ENCODE measurements at places on chromosomes 11 and 22.
A peak's percentile ranks its signal among the peaks of the same experiment; 100 is the strongest.

DNA sequence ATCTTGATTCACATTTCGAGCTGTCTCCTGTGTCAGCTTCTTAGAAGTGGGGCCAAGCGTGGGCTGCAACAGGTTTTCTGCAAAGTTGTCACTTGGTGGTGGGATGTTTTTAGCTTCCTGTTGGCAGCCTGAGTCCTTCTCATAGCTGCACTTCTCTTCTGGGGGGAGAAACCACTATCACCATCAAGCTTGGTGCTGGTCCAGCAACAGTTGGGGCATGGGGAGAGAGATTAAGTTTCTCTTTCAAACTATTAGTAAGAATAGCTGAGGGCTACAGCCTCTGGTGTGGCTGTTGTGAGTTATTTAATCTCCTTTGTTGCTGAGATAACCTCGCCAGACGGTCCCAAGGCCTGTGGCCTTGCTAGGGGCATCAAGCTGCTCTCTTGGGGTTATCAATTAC lies 123.3 kb upstream of the CRYBB3 start:
- DNase-seq = no peak

DNA sequence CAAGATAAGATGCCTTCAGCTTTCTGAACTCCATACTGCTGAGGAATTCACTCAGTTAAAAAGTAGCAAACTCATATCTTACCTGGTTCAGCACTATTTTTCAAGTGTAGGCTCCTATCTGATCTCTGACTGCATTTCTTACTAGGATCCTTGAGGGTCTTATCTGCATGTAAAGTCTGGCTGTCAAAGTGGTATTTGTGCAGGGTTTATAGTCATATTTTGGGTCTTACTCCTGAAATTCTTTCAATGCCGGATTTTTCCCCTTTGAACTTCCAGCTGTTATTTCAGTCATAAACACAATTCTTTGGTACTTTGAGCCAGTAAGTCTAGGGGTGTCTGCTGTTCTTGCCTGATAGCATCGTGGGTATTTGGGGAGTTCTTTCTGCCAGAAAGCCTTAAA lies 25.3 kb upstream of the NOX4 start:
- no peak for DNase-seq

- DNase-seq = no peak
Measured at GRCh38 chr11:36738292-36738861, 140.3 kb upstream of the RAG2 start.

- DNase-seq = no peak
Measured at GRCh38 chr11:60125956-60126585, 37.6 kb downstream of the MS4A2 start.

DNA sequence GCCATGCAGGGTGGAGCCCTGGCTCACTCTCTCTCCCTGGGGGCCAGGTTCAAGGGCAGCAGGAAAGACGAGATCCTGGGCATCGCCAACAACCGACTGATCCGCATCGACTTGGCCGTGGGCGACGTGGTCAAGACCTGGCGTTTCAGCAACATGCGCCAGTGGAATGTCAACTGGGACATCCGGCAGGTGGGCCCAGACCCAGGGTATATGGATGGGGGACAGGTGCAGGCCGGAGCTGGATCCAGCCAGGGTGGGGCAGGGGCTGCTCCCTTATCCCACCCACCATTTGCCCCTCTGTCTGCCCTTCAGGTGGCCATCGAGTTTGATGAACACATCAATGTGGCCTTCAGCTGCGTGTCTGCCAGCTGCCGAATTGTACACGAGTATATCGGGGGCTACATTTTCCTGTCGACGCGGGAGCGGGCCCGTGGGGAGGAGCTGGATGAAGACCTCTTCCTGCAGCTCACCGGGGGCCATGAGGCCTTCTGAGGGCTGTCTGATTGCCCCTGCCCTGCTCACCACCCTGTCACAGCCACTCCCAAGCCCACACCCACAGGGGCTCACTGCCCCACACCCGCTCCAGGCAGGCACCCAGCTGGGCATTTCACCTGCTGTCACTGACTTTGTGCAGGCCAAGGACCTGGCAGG lies 2.9 kb downstream of the TRPT1 start:
- DNase-seq = no peak

- peak; percentile 51 for DNase-seq
Measured at GRCh38 chr22:23862103-23862502, 4.4 kb downstream of the SLC2A11 start.

DNA sequence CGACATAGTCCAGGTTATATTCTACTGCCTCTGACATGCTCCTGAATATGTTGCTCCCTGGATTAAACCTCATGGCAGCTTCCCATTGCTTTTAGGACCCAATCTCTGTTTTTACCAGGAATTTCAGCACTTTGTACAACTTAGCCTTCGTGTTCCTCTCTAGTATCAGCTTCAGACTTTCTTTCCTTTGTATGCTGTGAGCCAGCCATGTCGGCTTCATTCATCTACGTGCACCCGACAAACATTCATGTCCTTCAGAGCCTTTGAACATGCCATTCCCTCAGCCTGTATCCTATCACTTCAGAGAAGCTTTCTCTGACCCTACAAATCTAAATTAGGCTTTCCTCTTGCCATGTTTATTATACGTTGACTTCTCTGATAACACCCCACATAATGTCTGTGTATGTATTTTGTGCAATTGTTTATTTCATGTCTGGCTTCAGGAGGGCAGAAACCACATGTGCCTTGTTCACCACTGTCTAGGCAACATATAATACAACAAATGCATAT lies 743.4 kb downstream of the OPCML start:
- no peak for DNase-seq

GRCh38 chr11:115085461-115086210 lies 407.3 kb downstream of the NXPE2 start:
- peak; percentile 55 for DNase-seq

DNA sequence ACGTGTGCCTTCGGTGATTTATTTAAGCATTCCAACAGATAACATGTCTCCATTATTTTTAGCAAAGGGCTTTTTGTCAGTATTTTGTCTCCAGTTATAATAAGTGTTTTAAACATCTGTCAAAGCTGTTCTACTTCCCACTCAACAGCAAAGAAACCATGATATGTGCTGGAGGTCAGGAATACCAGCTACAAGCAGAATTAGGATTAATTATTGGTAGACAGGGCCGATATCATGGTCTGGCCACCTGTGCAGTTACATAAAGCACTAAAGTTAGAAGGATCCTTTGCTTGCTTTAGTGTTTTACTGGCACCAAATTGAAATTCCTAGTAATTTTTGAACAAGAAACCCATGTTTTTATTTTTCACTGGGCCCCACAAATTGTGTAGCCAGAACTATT lies 591.3 kb upstream of the ARHGAP42 start:
- DNase-seq = no peak

DNA sequence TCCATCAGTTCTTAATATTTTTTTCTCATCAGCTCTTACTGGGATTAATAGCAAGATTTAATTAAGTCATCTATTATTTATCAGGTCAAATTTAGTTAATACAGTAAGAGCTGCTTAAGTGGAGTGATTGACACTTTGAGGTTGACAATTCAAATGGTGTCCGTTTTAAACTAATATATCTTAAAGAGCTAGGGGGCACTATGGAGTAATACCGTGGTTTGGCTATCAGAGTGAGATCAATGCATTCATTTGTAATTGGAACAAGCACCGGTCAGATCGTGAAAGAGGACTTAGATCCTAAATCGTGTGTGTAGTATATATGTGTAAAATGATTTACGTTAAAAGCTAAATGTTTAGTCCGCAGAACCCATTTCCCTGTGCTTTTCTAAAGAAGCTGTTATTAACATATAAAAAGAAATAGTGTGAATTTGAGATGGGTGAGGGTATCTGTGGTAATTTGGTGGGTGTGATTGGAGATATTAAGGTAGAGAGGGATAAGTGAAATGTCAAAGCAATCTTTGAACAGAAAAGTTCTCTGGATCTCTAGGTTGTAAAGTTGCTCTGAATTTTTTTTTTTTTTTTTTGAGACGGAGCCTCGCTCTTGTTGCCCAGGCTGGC lies 2.3 kb downstream of the SIK2 start:
- peak; percentile 31 for DNase-seq

- no peak for DNase-seq
Measured at GRCh38 chr11:8030526-8031247, 43.5 kb downstream of the EIF3F start.

DNA sequence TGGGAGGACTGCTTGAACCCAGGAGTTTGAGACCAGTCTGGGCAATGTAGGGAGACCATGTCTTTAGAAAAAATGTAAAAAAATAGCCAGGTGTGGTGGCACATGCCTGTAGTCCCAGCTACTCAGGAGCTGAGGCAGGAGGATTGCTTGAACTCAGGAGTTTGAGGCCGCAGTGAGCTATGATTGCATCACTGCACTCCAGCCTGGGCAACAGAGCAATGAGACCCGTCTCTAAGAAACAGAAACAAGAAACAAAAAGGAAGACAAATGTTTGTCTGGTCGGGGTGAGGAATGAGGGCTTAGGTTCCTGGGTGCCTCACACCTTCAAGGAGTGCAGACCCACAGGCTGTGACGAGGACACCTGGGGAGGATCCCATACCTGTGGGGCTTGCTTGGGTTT lies 191.9 kb downstream of the CEP164 start:
- DNase-seq = no peak

DNA sequence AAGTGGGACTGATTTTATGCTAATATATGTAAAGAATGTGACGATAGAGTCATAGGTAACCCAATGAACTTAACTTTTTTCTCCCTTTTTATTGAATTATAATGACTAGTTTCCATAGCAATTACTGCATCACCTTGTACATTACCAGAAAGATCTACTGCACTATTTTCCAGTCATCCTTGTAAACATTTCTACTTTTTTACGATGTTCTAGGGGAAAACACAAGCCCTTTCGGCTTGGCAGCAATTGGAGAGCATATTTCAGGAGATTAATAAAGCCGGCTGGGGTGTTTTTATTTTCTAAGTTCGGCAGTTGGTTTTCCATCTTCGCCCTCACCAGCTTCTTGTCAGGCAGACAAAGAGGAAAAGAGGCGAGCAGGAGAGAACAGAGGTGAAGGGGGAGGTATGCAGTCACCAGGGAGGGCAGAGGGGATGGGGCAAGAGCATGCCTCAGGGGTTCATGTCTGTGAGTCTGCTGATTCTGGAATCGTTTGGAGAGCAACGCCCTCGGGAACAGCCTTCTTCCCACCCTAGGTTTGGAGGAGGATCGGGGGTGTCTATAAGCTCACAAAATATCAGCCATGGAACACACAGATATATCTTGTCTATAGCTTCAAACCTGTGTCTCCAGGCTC lies 476.4 kb downstream of the MIAT start:
- DNase-seq = no peak

GRCh38 chr11:75233754-75234172 lies 6.8 kb upstream of the TPBGL start:
- no peak for DNase-seq

GRCh38 chr11:117059611-117060148 lies 38.5 kb downstream of the SIK3 start:
- DNase-seq = no peak

DNA sequence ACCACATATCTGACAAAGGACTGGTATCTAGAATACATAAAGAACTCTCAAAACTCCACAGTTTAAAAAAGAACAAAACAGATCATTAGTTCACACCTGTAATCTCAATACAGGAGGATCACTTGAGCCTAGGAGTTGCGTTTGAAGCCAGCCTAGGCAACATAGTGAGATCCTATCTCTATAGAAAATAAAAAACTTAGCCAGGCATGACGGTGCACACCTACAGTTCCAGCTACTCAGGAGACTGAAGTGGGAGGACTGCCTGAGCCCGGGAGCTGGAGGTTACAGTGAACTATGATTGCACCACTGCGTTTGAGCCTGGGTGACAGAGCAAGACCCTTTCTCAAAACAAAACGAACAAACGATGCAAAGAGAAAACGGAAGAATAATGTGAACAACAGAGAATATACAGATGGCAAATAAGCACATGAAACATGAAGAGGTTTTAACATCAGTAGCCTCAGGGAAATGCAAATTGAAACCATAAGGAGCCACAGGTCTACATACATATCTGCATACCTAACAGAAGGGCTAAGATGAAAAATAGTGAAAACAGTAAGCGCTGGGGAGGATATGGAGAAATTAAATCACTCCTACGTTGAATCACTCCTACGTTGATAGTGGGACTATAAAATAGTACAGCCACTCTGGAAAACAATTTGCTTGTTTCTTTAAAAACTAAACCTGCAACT lies 70.7 kb downstream of the DGCR2 start:
- no peak for DNase-seq

- DNase-seq = no peak
Measured at GRCh38 chr22:49780698-49781288, 46.9 kb downstream of the BRD1 start.

- DNase-seq = no peak
Measured at GRCh38 chr11:65210748-65211147, 29.0 kb downstream of the CAPN1 start.

DNA sequence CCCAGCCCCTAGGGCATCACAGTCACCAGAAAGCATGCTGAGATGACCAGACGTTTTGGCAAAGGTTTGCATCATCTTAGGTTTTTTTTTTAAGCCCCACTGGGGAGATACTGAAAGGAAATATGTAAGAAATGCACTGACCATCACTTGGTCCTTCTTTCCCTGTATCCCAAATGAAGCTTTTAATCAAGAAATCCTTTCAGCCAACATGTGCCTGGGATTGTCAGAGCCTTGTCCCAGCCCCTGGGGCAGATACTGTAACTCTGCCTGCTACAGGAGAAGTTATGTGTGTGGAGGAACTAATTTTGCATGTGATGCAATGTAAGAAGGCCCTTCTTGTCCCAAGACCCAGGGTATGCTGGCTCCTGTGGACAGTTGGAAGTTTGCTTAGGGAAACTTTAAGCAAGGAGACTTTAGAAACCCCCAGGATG lies 65.6 kb downstream of the PPFIBP2 start:
- DNase-seq = no peak

DNA sequence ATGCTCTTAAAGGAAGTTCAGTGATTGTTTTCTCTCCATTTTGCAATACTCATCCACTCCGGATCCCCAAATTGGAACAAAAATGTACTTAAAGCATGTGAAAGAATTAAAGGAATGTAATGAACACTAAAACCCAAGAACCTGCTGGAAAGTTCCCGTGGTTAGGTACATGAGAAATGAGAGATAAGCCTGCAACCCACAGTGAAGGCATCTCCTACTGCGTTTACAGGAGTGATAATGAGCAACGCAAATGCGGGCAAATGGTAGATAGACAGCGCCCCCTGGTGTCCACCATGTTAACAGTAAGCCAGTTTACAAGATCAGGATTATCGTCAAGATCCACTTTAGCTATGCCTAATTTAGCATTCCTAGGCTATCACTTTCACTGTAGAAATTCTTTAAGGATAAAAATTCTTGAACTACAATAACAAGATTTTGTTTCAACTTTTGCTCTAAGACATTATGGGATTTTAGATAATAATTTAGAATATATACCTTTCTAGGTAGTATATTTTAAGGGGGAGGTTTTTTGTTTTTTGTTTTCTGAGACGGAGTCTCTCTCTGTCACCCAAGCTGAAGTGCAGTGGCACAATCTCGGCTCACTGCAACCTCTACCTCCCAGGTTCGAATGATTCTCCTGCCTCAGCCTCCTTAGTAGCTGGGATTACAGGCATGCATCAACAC lies 29.9 kb downstream of the ALG9 start:
- DNase-seq = peak; percentile 71

GRCh38 chr11:2375341-2375853 lies 1.7 kb upstream of the CD81 start:
- no peak for DNase-seq

Measured in COR-L47 (cell line).